NCI-H524 (cell line): ENCODE measurements at places on chromosomes 6 and 20.
A peak's percentile ranks its signal among the peaks of the same experiment; 100 is the strongest.

DNA sequence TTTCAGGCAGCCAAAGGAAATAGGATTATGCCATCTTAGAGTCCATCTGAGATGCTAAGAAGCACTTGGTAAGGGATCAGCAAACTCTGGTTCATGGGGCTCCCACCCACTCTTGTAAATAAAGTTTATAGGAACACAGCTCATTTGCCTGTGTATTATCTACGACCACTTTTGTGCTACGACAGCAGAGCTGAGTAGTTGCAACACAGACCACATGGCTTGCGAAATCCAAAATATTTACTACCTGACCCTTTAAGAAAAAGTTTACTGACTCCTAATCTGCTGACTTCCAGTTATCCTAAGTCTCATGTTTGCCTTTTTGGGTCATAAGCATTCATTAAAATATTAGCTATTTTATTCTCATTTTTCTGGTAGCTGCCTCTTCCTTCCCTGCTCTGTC is 859.0 kb downstream of the QKI start:
- no peak for DNase-seq

DNA sequence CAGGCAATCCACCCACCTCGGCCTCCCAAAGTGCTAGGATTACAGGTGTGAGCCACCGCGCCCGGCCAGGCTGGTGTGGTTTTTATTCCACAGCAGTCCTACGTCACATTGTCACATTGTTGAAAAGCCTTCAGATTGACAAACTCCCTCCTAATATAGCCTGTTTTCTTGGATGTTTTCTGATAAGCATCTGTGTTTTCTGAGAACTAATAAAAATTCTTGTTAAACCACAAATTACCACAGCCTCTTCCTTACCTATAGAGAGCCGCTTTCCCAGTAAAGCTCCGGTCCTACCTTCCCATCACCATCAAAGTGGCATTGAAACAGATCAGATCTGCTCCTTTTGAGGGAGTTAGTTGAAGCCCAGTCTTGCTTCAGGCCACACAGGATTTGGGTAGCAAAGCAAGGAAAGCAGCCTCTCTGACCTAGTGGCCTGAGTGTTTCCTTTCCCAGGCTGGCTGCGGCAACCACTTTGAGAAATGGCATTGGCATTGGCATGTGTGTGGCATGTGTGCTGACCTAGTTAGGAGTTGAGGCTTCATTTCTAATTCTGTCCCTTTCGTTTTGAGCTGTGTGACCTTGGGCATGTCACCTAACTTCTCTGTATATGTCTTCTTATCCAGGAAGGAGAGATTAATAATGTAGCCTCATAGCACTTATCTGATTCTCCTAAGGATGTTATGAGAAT is 1.7 kb upstream of the PKIG start:
- DNase-seq, result no peak

DNA sequence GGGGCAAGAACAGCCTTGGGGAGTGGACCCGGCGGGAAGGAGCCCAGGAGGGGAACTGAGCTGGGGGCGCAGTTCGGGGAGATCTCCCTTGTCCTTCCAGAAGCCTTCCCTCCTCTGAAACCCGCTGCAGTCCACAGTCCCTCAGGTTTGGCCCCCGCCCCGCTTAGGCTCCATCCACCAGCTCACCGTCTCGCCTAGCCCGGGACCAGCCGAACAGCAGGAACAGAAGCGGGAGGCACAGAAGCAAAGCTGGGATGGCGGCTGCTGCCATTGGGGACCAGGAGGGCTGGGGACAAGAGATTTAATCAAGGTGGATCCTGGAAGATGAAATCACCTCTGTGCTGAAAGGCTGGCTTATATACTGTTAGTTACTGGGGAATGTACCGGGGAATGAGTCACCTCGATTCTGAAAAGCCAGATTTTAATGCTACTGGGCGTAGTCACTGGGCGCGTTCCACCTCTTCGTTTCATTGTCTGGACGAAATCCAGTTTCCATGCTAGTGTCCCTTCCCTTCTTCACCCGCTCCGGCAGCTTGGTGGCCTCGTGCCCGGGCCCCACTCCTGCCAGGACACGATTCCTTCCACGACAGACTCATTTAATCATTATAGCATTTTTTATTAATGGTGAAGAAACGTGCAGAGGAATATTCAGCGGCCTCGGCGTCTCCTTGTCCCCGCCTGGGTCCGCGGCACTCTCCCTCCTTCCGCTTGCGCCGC is at the start of gene RAET1L:
TSS of gene RAET1L (minus strand) at position 332 of the 717 bp plus-strand sequence. CDS start at position 271, 61 bp downstream.
- DNase-seq, result no peak

- DNase-seq, result no peak
Observed at GRCh38 chr6:45899683-45899946, 116.0 kb downstream of the CLIC5 start.

GRCh38 chr6:15143086-15143485 is 102.8 kb upstream of the JARID2 start:
- DNase-seq, result peak; percentile 92

DNA sequence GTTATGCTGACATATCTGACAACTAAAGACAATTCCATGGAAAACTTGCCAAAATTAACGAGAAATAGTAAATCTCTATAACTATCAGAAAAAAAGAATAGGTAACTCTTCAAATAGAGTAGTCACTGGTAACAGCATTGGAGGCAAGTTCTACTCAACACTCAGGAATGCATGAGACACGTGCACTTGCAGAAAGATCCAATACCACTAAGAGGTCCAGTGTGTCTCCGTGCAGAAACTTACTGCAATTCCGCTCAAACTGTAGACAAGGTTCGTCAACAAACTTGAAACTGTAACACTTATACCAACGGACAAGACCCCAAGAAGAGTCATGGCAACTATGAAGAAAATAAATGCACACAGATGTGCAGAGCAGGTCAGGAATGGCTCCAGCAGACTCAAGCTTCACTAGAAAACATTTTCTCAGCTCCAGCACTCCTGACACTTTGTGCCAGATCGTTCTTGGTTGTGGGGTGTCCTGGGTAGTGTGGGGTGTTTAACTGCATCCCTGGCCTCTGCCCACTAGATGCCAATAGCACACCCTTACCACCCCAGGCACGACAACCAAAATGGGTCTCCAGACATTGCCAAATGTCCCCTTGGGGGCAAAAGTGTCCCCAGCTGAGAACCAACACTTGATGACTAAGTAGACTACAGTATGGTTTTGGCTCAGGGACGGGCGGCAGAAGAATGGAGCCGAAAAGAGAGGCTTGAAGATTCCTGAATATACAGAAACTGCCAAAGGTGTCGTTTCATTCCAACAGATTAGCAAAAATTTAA is 134.8 kb downstream of the DTNBP1 start:
- DNase-seq, result no peak

DNA sequence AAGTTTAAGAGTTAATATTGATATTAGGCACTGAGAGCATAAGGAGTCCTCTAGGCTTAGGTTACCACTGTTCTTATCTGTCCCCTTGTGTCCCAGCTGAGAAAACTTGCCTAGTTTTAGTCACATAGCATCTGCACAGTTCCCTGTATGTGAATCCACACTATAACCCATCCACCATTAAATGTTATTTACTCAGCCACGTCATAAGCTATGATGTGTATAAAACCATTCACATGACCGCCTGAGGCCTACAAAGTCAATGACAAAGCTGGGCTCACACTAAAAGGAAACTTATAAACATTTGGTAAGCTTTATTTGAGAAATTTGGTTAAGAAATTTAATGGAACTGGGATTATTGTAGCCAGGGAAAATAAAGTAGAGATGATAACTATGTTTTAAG is 59.2 kb upstream of the TFAP2D start:
- no peak for DNase-seq

GRCh38 chr6:167776906-167777627 is 49.6 kb upstream of the AFDN start:
- DNase-seq, result no peak
